GM23248 (cell line): ENCODE measurements at places on chromosomes 16 and 17. TPM values are rescaled to one million over a fixed set of nuclear protein-coding genes. Genes with fewer than 3 reads are reported as not detected.

- peak; percentile 89 for DNase-seq
Measured at GRCh38 chr17:55161935-55162555, 102.7 kb upstream of the HLF start.

DNA sequence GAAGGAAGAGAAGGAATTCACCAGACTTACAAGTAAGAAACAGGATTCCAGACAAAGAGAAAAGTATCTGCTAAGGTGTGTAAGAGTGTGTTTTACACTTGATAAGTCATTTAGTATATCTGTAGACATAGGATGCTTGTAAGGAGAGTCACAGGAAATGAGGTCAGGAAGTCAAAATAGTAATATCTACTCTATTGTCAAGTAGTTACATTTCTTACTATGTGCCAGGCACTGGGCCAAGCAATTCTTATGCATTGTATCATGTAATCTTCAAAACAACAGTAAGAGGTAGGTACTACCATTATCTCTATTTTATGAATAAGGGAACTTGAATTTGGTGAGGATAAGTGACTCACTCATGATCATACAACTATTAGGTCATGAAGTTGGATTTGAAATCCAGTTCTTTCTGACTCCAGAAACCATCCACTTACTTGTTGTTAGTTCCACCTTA lies 129.1 kb downstream of the SNX11 start:
- peak; percentile 74 for DNase-seq

DNA sequence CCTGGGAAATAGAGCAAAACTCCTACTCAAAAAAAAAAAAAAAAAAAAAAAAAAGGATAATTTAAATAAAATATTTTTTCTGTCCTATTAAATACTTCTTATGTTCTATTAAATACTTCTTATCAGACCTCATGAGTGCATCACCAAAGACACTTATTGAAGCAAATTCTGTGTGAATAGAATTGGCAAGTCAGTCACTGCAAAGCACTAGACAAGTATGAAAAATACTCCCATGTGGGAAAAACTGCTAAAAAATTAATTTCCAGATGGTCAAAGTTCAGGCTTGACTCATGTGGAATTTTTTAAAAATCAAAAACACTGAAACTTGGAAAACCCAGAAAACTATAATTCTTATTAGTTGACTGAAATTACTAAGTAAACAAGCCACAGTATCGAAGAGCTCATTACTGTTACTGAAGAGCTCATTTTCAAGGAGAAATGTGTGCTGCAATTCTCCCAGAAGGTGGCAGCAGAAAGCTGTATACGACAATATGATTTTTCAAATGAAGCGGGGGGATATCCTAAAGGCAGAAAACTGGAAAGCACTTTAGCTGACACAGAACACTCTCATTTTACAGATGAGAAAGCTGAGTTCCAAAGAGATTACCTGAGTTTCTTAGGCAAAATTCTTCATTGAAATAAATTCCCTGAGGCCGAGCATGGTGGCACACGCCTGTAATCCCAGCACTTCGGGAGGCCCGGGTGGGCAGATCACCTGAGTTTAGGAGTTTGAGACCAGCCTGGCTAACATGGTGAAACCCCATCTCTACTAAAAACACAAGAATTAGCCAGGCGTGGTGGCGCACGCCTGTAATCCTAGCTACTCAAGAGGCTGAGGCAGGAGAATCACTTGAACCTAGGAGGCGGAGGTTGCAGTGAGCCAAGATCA lies 15.9 kb upstream of the FBXO47 start:
- peak; percentile 81 for DNase-seq

GRCh38 chr16:11543661-11544393 lies 42.9 kb downstream of the LITAF start:
- no peak for DNase-seq

DNA sequence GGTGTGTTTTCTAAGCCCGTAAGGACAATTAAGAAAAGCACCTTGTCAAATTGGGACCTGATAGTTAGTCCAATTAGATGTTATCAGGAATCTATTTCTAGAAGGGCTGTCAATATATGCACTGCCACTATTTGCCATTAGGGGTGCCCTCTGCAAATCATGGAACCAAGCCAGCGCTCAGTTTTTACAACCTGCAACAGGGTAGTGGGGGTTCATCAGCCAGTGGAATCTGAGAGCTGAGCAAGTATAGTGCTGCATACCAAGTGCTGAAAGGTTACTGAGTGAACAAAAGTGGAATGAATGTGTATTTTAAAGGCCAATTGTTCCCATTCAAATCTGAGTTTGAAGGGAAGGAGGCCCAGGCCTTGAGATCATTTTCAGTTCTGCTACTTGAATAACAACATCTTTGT lies 10.4 kb downstream of the PRR11 start:
- peak; percentile 52 for DNase-seq

GRCh38 chr17:1762901-1763898 lies 1.3 kb downstream of the SERPINF1 start:
- peak; percentile 81 for DNase-seq

DNA sequence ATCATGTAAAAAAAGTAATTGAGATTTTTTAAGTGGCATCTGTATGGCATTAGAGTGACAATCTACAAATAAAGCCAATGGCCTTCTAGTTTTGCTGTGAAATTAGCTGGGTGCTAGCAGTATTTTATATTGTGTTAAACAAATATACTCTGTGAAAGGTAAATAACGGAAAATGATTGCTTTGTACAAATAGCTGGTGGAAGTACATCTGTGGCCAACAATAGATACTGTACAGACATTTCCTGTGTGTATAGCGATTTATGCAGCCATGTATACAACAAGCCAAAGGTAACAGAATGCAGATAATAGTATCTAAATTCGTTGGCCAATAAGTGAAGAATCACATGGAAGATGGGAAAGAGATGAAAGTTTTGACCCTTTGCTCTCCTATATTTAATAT lies 26.6 kb downstream of the IQCK start:
- DNase-seq: no peak

GRCh38 chr16:57999366-57999970 lies 1.0 kb downstream of the ZNF319 start:
- peak; percentile 67 for DNase-seq

DNA sequence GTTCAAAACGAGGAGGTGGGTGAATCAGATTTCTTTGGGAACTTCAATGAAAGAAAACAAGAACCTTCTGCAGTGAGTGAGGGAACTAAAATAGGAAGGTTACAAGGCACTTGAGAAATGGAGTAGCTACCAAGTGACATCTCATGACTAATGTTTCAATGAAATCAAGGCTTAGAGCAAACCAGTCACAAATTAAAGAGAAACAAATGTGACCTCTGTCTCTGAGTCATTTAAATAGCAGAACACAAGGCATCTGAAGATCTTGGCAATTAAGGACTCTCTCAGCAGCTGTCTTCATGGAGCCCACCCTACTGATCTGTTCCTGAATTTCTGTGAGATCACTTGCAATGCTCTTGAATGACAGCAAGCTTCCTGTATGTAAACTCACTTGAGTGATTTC lies 109.5 kb downstream of the CDH11 start:
- DNase-seq: peak; percentile 79

DNA sequence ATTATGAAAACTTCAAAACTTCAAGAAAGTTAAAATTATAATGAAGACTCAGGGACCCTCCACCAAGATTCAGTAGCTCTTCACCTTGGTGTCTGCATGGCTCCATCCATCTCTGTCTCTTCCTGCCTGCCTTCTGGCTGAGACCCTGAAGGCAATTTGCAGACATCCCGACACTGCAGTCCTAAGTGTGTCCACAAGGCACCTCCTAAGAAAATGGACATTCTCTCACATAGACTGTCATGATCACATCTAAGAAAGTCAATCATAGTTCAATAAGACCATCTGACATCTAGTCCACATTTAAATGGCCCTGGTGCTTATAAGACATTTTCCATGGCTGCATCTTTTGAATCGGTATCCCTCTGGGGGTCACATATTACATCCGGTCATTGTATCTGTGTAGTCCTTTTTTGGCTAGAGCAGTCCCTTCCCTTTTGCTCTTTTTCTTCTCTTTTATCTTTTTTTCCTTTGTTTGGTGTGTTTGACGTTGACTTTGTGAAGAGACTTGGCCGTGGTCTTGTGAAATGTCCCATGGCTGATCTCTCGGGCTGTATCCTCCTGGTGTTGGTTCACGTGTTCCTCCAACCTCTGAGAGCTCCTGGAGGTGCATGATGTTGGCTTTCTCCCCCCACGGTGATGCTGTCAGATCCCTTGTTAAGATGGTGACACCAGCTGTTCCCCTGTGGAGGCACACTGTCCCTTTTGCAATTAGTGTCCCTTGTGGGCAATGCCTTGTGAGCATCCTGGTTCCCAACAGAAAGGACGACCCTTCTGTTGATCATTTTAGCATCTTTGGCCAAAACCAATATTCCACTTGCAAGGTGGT lies 5.0 kb upstream of the TNFRSF13B start:
- no peak for DNase-seq

DNA sequence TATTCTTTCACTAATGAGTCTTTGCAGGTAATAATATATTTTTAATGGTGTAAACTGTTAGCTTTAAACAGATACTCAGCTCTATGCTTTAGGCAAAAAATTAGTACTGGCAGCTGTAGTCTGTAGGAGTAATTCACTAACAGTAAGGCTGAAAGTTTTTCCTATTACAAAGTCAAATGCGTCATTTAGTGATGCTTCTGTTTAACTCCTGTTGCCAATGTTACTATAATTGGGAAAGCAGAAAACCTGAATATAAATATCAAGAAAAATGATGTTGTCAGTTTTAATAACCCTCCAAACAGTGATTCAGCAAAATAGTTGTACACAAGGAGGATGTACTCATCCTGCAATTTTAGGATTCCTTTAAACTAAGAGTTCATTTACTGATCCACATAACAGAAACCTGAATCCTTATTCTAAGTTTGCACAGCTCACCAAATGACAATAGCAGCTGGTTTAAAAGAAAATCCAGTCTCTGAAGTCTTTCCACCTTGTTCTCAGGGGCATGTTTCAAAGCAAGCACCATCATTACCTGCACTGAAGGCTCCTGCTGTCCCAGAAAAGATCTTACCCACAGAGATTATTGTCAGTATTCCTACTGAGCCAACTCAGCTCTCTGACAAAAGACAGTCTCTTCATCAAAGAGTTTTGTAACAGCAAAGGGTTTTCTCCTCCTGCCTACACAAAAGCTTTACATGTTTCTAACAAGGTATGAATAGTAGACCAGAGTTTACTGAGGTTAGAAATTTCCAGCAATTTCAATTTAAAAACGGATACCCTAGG lies 4.2 kb downstream of the CDR2 start:
- peak; percentile 94 for DNase-seq

GRCh38 chr17:76219670-76220383 lies 20.5 kb downstream of the RNF157 start:
- no peak for DNase-seq

DNA sequence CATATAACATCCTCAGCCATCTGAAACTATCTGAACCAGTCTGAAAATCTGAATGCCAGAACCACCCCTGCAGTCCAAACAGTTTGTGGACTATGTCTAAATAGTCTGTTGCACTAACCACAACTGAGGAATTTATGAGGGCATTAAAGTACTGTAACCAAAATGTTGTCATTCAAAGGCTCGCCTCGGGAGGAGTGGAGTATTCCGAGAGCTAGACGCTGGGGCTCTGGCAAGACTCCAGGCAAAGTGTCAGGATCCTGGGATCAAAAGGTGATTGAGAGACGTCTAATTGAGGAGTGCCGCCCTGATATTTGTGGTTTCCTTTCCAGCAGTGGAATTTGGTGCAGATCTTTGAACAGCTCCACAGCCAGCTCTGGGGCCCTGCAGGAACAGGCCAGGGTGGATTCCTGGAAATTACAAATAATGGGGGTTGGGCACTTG lies 142.9 kb upstream of the MYOCD start:
- DNase-seq: peak; percentile 18

DNA sequence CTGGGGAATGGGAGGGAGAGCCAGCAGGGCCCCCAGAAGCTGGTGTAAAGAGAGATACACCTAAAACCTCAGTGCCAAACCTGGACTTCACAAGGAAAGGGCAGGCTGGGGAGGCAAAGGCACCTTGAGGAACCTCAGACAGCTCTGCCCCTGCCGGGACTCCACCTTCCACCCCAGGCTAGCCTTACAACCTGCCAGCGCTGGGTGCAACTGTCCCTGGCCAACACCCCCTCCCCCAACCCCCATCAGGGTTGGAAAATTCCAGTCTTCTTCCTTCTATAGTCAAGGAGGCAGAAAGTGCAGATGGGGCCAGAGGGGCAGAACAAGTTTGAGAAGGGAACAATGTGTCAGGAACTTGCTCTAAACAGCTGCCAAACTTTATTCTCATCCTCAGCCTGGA lies 2.2 kb downstream of the YBX2 start:
- no peak for DNase-seq

DNA sequence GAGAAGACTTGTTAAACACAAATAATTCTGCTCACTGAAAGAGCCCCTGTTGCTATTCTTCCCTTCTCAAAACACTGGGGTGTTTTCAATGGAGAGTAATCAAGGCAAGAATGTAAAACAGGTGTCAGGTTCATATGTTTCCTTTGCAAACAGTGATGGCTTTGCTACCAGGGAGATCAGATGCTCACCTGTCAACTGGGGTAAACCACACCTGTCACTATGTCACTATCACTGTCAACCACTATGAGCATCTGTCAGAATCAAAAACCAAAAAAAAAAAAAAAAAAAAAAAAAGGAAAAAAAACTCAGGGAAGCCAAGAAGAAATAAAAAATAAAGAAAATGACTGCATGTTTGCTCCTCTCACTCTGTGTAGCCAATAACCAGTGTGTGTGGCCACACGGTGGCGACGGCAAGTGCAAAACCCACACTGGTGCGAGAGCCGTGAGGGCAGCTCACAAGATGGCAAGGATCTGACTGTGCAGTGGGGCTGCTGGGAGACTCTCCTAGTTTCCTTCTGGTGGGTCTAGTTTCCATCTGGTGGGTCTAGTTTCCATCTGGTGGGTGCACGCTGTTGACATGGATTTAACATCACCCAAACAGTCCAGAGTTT lies 22.7 kb downstream of the USP22 start:
- peak; percentile 62 for DNase-seq

- peak; percentile 97 for DNase-seq
Measured at GRCh38 chr17:36183001-36183971, 6.8 kb upstream of the TBC1D3B start.

DNA sequence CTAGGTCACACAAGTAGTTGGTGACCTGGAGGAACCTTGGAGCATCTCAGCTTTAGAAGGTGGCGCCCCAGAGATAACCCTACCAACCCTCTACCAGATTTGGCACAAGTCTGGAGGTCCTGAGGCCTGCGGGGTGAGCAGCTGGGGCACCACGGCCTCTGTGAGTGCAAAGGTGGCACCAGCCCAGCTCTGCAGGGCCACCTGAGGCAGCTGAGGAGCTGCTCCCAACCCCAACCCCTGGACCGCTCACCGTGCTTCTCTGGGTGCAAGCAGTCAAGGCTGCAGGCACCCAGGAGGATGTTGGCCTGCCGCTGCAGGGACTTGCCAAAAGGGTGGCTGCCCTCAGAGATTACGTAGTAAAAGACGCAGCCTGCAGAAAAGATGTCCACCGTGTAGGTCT lies 28.4 kb upstream of the ICAM2 start:
- no peak for DNase-seq

- no peak for DNase-seq
Measured at GRCh38 chr17:1703063-1703462, 7.1 kb downstream of the TLCD2 start.

The METTL16 gene
- total RNA-seq: 9.7 and 12.0 TPM in 2 replicates

The WSCD1 gene
- 0.11 TPM in 1 of 2 replicates, not detected in the other for total RNA-seq

The CSH2 gene
- not detected in 2 replicates for total RNA-seq

The AATF gene
- total RNA-seq: 35.6 and 42.2 TPM in 2 replicates

The PLA2G10 gene
- total RNA-seq: not detected in 2 replicates

The OMG gene
- not detected in 2 replicates for total RNA-seq

The CIBAR2 gene
- total RNA-seq: not detected in 2 replicates

The ALOX15B gene
- total RNA-seq: not detected in 2 replicates

The PABPN1L gene
- total RNA-seq: not detected in 2 replicates

The TOM1L2 gene
- total RNA-seq: 31.0 and 50.2 TPM in 2 replicates
